ENCODE measurements at places on chromosomes 2 and 18. TPM values are rescaled to one million over a fixed set of nuclear protein-coding genes. Genes with fewer than 3 reads are reported as not detected.

REG3G gene
- polyA plus RNA-seq, result not detected

DNA sequence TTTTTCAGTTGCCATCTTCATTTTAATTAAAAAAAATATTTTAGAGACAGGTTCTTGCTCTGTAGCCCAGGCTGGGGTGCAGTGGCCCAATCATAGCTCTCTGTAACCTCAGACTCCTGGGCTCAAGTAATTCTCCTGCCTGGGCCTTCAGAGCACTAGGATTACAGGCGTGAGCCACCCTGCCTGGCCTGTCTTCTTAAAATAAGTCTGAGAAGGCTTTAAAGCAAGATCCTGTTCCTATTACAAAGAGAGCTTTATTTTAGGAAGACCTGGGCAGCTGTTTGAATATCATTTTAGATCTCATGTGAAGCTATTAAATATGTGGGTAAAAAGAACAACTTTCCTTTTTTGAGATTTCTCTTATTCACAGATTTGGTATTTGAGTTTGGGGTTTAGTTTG is 1.5 kb downstream of the FAM228A start:
- no peak for DNase-seq
- H3K27me3 ChIP-seq, result no peaks in the 10 kb centered on the region
- no peaks in the 10 kb centered on the region for H3K36me3 ChIP-seq
- H3K4me1 ChIP-seq, result no peaks in the 10 kb centered on the region
- no peak overlapping the region for H3K27ac ChIP-seq

INPP5D gene
- 2.9 TPM for polyA plus RNA-seq

GRCh38 chr2:26170795-26171194 is 2.1 kb upstream of the GAREM2 start:
- DNase-seq, result no peak
- H3K4me1 ChIP-seq, result peaks cover 8% of the 10 kb centered on the region
- H3K36me3 ChIP-seq, result no peaks in the 10 kb centered on the region
- H3K4me3 ChIP-seq, result no peak overlapping the region

KCNS3 gene
- 2.5 TPM for polyA plus RNA-seq

GRCh38 chr2:27871802-27872201 is 18.4 kb downstream of the RBKS start:
- H3K27ac ChIP-seq, result no peak overlapping the region
- DNase-seq, result no peak
- H3K4me1 ChIP-seq, result peaks cover under 1% of the 10 kb centered on the region
- H3K27me3 ChIP-seq, result no peaks in the 10 kb centered on the region
- H3K36me3 ChIP-seq, result peaks cover 2% of the 10 kb centered on the region

- no peaks in the 10 kb centered on the region for H3K36me3 ChIP-seq
- H3K27ac ChIP-seq, result no peak overlapping the region
Measured at GRCh38 chr2:201795607-201796477, 10.5 kb upstream of the CDK15 start.

DNA sequence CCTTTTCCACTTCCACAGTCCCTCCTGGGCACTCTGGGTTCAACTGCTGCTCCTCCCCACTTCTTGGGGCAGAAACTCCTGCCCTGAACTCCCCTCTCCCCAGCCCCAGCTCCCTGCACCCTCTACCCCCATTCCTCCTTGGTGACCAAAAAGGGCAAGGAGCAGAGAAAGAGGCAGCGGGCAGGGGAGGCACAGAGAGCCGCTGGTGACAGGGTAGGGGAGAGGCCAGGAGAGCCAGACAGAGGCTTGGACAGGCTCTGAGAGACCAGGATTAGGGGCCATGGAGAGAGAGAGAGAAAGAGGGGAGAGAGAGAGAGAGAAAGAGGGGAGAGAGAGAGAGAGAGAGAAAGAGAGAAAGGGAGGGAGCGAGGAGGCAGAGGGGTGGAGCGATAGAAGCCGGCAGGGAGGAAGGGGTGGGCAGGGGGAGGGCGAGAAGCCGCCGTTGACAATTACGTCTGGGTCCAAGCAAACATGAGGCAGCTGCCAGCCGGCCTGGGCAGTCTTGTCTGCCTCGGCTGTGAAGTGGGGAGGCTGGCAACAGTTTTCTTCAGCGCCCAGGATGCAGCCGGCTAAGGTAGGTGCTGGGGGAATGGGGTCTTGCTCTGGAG is at the start of gene KCNIP3:
Gene KCNIP3 (plus strand): TSS at position 468 of the 608 bp plus-strand sequence. CDS start 92 bp downstream, at position 560.
- no peak for DNase-seq
- H3K4me3 ChIP-seq, result no peak within 1 kb of the TSS
- H3K4me1 ChIP-seq, result no peaks in the 10 kb centered on the region
- no peak within 1 kb of the TSS for H3K27ac ChIP-seq

DNA sequence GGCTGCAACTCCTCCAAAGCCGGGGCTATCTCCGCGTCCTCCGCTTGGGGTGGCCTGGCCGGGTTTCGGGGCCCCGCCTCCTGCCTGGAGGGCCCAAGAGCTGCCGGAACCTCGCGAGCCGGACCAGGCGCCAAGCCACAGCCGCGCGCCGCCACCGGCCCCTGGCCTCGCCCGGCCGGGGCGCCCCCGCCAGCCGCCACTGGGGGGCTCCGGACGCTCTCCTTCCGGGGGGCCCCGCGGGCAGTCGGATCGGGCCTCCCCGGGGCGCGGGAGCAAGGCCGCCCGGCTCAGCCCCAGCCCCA is 17.4 kb upstream of the HAAO start:
- peak overlapping the region; percentile 99 for H3K27ac ChIP-seq
- no peaks in the 10 kb centered on the region for H3K27me3 ChIP-seq
- peak overlapping the region; percentile 51 for H3K4me3 ChIP-seq
- no peaks in the 10 kb centered on the region for H3K36me3 ChIP-seq
- DNase-seq, result peak; percentile 85

DNA sequence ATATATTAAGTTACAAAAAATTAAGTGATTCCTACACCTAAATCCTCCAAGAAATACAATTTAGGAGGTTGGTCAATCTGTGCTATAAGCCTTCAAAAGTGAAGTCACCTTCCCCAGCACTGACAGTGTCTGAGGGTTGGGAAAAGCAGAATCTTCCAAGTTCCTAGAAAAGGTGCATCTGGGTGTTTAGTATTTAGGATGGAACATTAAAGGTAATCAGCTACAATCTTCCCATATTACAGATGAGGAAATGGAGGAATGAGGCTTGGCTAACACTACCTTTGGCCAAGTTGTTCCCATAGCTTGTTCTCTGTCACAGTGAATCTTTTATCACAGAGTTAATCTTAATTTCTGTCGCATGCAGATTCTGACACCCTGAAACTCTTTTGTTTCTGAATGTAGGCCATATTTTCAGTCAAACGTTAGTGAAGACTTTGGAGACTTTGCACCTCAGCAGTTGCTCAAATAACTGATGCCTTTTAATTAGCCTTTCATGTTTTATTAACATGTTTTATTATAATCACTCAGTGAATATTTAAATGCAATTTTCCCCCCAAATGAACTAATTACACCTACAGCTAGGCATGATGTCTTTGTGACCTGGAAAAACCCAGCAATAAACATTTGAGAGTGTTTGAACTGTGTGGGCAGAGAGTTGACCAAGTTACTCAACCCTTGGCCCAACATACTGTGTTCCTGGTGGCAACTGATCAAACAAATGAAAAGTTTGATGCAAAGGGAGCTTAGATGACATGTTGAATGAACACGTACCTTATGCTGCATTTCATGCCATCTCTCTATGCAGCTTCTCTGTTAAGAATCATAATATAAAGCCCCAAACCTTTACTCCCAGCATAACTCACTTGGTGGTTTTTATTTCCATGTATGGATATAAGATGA is 17.6 kb downstream of the FN1 start:
- peak overlapping the region; percentile 75 for H3K27ac ChIP-seq
- no peak overlapping the region for H3K4me3 ChIP-seq
- DNase-seq, result no peak

DNA sequence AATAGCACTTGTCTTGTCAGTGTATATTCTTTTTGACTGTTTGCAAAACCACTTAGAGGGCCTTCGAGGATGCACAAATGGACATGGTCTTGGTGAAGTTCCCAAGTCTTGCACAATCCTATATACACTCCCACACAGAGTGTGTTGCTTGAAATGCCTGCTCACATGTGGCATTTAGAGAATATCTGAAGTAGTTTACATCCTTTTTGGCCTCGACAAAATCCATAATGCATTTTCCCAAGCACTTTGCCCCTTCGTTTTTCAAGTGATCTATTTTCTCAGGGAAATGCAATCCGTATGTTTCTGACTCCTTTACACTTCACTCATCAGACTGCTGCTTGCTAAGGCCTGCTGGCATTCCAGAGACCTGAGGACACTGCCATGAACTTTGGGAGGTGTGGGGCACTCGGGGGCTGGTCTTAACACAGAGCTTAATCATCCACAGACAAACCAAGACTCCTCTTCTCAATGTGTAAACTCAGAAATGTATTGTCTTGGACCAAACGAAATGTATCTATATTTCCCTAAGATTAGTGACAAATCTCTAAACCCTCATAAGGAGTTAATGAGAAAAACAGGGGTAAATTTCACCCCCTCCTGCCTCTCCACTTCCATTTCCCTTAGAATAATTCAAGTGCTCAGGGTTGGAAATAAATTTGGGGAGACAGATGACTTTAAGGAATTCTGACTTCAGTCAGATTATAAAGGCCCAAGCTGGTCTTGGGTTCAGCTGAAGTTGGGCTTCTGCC is 219.3 kb upstream of the APCDD1 start:
- no peak for DNase-seq
- no peak overlapping the region for H3K27ac ChIP-seq
- H3K4me3 ChIP-seq, result no peak overlapping the region
- H3K4me1 ChIP-seq, result no peaks in the 10 kb centered on the region
- no peaks in the 10 kb centered on the region for H3K36me3 ChIP-seq
- H3K27me3 ChIP-seq, result no peaks in the 10 kb centered on the region

ABCG5 gene
- 63.8 TPM for polyA plus RNA-seq

GRCh38 chr2:1757567-1757966 is 13.3 kb upstream of the PXDN start:
- no peak overlapping the region for H3K4me3 ChIP-seq
- no peaks in the 10 kb centered on the region for H3K4me1 ChIP-seq
- DNase-seq, result no peak
- H3K27ac ChIP-seq, result no peak overlapping the region
- H3K27me3 ChIP-seq, result no peaks in the 10 kb centered on the region
- H3K36me3 ChIP-seq, result no peaks in the 10 kb centered on the region

TGFA gene
- 1.1 TPM for polyA plus RNA-seq

DNA sequence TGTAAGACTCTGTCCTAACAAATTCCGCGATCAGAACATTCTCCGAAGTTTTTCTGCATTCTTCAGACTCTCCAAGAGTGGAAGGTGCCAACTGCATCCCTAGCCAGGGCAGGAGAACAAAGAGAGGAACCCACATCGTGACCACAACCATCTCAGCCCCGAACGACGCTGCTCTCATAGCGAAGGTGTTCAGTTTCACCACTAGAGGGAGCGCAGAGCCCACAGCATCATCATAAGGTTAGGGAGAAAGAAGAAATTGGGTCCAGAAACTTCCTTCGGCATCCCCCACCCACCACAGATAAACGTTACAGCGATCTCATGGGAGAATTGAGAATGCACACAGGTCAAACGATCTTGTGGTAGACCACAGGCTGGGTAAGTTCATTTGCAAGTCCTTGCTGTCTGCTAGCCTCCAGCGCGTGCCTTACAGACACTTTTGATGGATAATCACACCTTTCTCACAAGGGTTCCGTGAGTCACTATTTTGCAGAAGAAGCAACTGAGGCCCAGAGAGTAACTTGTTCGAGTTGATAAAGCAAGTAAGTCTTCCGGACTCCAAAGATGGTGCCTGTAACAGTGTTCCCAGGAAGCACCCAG is 53.7 kb upstream of the ARL4C start:
- H3K27me3 ChIP-seq, result no peaks in the 10 kb centered on the region
- H3K36me3 ChIP-seq, result no peaks in the 10 kb centered on the region
- no peak overlapping the region for H3K4me3 ChIP-seq
- H3K27ac ChIP-seq, result no peak overlapping the region

- no peak for DNase-seq
- no peaks in the 10 kb centered on the region for H3K36me3 ChIP-seq
- no peak overlapping the region for H3K4me3 ChIP-seq
- H3K27ac ChIP-seq, result no peak overlapping the region
Measured at GRCh38 chr2:7846607-7847006, 835.2 kb upstream of the ID2 start.

All from liver (tissue), 10 donors.